ENCODE measurements at places on chromosomes 5 and 9. TPM values are rescaled to one million over a fixed set of nuclear protein-coding genes. Genes with fewer than 3 reads are reported as not detected.

DNA sequence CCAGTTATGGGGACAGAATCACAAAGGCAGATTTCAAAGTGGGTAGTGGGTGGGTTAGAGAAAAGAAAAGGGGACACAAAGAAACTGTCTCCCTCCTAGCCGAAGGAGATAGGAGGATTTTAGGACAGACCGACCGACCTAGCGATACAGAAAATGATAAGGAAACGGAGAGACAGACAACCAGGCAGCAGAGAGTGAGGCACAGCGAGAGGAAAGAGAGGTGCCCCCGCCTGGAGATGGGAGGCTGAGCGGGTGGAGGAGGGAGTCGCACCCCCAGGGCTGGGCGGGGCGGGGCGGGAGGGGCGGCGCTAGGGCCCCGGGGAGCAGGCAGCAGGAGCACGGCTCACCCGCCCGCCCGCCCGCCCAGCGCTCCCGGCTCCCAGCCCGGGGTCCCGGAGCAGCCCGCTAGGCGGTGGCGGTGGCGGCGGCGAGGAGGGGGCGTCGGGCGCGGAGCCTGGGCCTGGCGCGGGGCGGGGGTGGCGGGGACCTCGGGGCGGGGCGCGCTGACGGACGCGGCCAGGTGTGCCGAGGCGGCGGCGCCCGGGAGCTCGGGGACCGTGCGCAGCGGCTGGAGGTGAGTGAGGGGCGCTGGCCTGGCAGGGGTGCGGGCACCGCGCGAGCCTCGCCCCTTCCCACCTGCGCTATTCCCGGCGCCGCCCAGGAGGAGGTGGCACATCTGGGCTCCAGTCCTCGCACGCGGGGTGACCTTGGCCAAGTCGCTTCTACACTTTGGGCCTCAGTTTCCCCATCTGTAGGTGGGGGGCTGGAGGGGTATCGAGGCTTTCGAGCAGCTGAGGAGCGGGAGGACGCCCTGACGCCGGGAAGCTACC lies 15.9 kb upstream of the SYNPO start:
- DNase-seq: no peak

Gene TAF11L5
- total RNA-seq: not detected

GRCh38 chr9:127786773-127787104 lies 905 bp downstream of the CDK9 start:
- DNase-seq: no peak

DNA sequence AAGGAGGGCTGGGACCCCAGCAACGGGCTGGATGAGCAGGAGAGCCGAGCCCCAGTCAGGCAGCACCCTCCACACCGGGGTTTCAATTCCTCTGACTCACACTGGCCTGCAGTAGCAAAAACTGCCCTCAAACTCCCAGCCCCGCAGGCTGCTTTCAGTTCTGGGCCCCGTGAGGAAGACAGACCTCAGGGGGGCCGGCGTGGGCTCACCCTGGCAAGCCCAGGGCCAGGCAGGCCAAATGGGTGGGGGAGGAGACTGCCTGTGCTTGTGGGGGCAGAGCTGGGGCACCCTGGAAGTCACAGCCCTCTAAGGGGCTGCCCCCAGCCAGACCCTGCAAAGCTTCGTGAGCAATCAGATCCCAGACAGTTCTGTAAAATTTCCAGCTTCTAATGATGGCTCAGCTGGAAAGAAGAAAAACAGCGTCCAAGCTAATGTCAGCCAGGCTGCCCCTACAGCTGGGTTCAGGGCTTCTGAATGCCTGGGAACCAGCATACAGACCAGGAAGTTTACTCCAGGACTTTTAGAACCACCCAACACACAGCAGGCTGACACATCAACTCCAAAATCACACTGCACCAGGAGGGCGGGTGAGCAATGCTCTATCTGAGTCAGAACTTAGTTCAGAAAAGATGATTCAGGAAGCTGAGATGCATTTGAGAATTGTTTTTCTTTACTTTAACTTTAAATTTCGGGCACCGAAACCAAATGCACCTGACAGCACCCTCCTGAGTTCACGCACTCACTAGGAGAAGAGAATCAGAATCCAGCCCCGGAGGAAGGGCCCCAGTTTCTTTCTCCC lies 34.7 kb downstream of the LPCAT1 start:
- no peak for DNase-seq

- DNase-seq: no peak
These were observed 80.1 kb downstream of the TRIM32 start for GRCh38 chr9:116767219-116767618.

DNA sequence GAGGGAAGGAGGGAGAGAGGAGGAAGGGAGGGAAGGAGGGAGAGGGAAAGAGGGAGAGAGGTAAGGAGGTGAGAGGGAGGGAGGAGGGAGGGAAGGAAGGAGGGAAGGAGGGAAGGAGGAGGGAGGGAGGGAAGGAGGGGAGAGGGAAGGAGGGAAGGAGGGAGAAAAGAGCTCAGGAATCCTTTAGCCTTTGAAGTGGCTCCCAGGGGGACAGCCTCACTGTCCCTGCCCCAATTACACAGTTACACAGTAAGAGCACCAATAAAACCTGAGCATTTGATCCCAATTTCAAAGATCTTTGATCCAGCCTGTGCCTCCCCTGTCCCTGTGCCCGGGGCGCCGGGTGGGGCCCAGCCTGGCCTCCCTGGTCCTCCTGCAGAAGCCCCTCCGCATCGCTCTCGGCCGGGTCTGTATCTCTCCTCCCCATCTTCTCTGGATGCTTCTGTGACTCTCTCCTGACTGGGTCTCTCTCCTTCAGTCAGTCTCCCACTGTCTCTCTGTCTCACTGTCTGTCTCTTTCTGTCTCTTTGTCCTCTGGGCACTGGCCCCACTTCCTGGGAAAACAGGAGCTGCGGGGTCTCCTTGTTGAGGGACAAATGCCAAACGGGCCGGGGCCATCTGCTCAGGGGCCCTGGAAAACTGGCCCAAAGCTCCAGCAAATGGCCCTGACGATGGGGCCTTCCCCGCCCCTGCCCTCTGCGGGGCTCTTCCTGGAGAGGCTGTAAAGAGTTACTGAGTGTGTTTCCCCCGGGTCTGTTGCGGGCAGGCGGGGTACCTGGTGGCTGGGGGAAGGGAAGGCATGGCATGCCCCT lies 54.2 kb upstream of the EGFL7 start:
- DNase-seq: no peak

Gene GLRA1
- total RNA-seq: not detected

Gene HTR4
- not detected for total RNA-seq

- DNase-seq: no peak
These were observed 245.4 kb upstream of the ANKH start for GRCh38 chr5:15116996-15117395.

Gene PTGER4
- 1.9 TPM for total RNA-seq

Gene PHF19
- total RNA-seq: 30.2 TPM

- DNase-seq: no peak
These were observed 63.0 kb upstream of the BASP1 start for GRCh38 chr5:17154211-17154996.

- peak; percentile 31 for DNase-seq
These were observed 8.1 kb downstream of the FAM193B start for GRCh38 chr5:177546258-177546741.

Gene GFI1B
- 0.71 TPM for total RNA-seq

DNA sequence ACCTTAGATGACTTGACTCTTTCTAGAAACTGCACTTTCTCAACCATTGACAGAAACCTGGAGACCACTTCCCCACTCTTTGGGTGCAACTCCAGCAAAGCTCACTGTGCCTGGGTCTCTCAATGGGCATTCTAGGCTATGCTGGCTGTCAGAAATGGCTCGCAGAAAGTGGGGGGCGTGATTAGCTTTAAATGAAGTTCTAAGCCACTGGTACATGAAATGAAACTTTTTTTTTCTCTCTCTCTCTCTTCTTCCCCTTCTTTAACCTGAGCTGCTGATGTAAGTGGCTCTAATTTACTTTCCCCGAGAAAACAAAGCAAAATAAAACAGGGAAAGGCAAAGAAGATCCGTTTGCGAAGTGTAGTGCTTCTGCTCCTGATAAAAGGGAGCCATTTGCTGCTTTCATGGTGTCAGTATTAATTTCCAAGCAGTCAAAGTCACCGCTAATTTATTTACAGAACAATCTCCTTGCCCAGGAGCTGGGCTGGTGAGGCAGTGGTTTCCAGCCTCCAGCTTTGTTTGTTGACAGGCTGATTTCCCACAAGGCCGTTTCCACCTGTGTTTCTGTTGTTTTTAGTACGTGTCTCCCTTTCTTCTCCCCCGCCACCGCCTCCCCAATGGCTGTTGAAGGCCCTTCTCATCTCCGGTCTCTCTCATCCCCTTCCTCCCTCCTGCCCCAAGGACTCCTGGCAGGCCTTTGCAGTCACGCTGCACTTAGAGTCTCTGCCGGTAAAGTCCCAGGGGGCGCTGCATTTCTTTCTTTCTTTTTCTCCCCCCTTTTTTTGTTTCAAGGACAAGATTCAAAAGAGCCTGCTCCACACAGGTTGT lies 422.9 kb downstream of the EBF1 start:
- peak; percentile 64 for DNase-seq

Gene GARIN3
- total RNA-seq: not detected

- DNase-seq: no peak
These were observed 229.5 kb downstream of the PAPPA start for GRCh38 chr9:116383133-116383532.

DNA sequence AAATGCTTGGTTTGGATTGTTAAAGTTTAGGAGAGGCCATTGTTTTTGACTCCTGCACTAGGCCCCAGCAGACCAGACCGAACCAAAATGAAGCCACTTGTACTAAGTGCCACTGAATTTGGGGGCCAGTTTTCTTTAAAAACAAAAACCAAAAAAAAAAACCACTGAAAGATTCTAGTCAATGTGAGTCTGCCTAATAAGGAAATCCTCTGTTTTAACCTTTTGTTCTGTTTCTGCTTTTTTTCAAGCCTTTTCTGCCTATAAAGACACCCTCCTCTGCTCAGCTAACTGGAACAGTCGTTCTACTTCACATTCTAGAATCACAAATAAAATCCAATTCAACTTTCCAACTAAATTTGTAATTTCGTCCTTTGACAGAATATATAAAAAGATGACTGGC lies 64.9 kb downstream of the SERINC5 start:
- DNase-seq: no peak

Gene FCN1
- not detected for total RNA-seq

Gene CMYA5
- total RNA-seq: 0.65 TPM

DNA sequence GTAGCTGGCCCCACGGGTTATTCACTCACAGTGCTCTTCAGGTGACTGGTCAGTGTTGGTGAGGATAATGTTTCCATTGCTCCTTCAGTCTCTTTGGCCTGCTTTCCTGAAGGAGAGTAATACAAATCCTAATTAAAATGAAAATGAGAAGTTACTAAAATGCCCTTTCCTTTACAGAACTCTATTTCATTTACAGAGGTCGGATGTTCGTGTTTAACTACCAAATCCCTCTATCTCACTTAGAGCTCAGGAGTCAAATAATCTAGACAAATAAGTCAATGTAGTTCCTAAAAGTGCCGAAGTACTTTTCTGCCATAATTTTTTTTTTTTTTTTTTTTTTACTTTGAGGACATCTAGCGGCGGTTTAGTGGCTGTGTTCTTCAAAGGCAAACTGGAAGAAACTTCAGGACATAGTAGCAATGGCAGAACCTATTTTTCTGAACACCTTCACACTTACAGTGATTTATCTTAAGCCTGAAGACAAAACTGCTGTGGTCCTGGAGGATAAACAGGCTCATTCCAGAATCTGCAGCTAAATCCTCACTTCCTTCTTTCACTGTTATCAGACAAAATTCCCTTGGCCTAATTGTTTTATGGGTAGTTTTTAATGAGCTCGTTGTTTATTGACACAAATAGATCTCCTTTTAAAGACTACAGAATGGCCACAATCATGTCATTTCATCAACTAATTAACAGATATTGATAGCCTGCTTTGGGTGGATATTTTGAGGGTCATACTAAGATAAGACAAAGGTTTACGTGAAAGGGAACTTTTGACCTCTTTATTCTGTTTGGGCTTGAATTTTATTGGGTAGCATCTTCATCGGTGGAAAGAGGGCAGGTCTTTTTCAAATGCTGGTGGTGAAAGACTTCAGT lies 207.6 kb upstream of the DMRTA1 start:
- no peak for DNase-seq

DNA sequence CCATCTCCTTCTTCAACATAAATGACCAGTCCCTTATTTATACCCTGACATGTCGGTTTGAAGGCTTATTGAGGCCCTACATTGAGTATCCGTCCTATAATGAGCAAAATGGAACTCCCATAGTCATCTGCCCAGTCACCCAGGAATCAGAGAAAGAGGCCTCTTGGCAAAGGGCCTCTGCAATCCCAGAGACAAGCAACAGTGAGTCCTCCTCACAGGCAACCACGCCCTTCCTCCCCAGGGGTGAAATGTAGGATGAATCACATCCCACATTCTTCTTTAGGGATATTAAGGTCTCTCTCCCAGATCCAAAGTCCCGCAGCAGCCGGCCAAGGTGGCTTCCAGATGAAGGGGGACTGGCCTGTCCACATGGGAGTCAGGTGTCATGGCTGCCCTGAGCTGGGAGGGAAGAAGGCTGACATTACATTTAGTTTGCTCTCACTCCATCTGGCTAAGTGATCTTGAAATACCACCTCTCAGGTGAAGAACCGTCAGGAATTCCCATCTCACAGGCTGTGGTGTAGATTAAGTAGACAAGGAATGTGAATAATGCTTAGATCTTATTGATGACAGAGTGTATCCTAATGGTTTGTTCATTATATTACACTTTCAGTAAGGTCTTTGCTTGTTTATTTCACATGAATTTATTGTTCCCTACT lies 38.2 kb upstream of the BTNL3 start:
- no peak for DNase-seq

DNA sequence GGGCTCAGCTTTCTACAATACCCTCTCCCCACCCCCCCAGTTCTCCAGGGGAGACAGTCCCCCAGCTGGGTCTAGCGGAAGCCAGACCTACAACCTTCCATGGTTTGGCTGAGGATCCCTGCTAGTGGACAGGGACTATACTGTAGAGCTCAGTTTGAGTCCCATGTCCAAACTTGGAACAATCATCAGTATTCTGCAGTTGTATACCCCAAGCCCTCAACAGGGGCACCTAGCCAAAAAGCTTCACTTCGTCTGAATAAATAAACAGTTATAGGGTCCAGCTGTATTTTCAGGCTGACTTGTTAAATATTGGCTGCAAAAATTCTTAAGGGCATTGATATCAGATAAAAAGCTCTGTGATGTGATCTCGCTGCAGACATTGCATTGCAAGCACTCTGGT lies 15.4 kb upstream of the C9 start:
- no peak for DNase-seq

DNA sequence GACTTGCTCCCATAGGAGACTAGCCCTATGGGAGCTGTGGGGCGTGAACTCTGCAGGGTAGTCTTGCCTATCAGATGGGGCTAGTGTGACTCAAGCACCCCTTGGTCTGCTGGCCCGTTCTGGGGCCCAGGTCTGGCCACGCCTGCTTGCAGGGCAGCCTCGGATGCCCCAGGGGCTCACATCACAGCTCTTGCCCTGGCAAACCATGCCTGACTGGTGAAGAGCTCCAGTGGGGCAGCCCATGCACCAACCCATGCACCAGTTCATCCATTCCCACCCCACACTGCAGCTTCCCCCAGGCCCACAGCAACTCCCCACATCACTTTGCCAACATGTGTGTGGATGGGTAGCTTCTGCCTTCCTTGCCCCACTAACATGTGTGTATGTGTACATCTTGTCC lies 93.9 kb upstream of the PRLR start:
- DNase-seq: no peak

GRCh38 chr5:148090773-148091250 lies 27.0 kb downstream of the SPINK5 start:
- no peak for DNase-seq

Measured in H1 (cell line).